ENCODE measurements at places on chromosomes 2 and 18. TPM values are rescaled to one million over a fixed set of nuclear protein-coding genes. Genes with fewer than 3 reads are reported as not detected.
A peak's percentile ranks its signal among the peaks of the same experiment; 100 is the strongest.

DNA sequence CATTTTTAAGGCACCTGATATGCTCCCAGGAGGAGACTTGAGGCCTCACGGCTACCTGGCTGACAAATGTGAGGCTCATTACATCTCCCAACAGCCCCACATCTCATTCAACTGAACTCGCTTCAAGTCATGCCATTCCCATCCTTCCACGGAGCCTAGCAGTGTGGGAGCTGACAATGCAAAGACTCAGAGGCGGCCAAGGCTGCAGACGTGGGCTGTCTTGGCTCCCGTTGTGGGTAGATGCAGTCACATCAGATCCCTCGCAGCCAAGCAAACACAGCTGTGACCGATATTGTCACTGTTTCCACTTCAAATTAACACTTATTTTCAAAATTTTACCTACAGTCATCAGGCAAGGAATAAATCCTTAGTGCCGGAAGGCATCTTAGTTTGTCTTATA lies 64.0 kb upstream of the TRIB2 start:
- no peak for DNase-seq

GRCh38 chr2:148568597-148568996 lies 76.0 kb upstream of the EPC2 start:
- DNase-seq = no peak

DNA sequence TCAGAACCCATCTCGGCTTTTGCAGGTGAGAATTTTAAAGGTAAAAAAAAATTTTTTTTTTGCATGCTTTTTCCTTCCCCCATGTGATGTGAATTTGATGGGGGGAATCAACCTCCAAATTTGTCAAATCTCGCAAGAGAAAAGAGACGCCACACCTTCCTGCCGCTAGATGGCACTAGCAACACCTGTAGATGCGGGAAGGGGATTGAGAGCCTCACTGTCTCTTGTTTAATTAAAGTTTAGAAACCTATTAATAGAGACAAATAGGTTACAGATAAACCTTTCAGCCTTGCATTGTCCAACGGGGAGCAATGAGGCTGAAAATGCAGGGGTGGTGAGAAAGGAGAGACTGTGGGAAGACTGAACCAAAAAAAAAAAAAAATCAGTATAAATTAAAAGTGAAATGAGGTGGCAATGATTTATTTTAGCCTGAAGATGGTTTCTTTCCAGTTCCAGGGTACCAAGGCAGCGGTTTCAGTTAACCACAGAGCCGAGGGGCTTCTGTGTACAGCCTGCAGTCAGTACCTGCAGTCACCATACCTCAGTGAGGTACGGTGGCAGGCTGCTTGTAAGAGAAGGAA lies 84.6 kb downstream of the NRP2 start:
- peak; percentile 22 for DNase-seq

- no peak for DNase-seq
These were observed 10.0 kb downstream of the STK25 start for GRCh38 chr2:241498115-241499070.

- DNase-seq = no peak
These were observed 12.9 kb upstream of the GEMIN6 start for GRCh38 chr2:38765149-38765548.

DNA sequence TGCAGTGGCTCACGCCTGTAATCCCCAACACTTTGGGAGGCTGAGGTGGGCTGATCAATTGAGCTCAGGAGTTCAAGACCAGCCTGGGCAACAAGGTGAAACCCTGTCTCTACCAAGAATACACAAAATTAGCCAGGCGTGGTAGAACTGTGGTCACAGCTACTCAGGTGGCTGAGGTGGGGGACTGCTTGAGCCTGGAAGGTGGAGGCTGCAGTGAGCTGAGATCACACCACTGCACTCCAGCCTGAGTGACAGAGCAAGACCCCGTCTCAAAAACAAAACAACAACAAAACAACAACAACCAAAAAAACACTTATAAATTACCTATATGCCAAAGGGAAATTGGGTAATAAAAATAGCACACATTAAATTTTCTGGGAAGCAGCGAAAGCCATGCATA lies 141.6 kb downstream of the HDAC4 start:
- no peak for DNase-seq

DNA sequence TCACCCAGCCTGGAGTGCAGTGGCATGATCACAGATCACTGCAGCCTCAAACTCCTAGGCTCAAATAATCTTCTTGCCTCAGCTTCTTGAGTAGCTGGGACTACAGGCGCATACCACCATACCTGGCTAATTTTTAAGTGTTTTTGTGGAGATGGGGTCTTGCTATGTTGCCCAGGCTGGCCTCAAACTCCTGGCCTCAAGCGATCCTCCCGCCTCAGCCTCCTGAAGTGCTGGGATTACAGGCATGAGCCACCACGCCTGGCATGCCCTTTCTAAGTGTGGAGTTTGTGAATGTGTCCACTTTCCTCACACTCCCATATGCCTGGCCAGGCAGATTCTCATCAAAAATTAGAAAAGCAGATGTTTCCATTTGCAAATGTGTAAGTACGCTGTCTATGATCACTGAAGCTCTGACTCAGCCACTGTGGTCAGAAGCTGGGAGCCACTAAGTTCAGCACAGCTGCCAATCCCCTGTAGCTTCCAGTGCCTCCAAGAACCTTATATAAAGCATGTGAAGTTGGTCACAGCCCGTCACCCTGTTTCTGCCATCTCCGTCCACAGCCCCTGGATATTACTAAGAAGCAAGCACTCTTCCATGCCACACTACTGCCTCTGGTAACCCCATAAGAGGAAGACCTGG lies 155.4 kb downstream of the FAM210A start:
- DNase-seq = no peak

DNA sequence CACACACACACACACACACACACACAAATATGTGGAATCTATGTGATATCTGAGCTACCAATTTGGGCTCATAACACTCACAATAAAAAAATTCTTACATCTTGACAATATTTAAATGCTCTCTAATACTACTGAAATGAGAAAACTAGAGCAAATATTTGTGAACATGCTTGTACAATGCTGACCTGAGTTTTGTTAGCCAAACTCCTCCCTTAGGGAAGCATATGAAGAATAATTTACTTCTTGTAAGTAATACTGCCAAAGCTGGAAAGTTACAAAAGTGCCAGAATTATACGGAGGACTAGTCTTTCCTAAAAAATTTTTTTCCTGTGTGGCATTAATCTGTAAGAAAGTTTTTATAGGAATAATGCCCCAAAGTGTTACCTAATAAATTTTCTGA lies 18.5 kb downstream of the MBD2 start:
- DNase-seq = no peak

DNA sequence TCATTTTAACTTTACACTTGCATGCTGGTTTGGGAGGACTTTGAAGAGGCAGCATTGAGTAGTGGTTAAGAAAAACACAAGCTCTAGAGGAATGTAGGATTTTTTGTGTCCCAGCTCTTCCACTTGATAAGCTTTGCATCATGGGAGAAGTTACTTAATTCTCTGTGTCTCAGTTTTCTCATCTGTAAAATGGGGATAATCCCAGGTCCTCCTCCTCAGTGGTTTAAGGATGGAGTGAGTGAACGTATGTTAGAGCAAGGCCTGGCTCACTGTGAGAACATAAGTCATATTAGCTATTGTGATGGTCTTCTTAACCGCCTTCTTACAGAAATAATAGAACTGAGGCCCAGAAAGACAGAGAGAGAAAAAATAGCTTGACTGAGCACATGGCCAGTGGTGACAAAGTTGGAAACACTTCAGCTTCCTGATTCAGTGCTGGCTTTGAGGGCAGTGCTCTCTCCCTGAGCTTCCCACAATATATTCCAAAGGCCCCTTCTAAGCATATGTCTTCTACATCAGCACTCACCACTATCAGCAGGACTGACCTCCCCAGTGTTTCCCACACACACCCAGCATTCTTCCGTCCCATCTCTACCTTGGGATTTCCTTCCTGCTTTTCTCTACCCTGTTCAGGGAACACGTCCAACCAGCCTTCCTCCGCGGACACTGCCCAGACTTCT lies 214.9 kb upstream of the TNP1 start:
- no peak for DNase-seq

- DNase-seq = no peak
These were observed 1719.2 kb upstream of the LRRTM1 start for GRCh38 chr2:82023710-82024109.

GRCh38 chr18:23230686-23231085 lies 95.4 kb downstream of the CABLES1 start:
- no peak for DNase-seq

DNA sequence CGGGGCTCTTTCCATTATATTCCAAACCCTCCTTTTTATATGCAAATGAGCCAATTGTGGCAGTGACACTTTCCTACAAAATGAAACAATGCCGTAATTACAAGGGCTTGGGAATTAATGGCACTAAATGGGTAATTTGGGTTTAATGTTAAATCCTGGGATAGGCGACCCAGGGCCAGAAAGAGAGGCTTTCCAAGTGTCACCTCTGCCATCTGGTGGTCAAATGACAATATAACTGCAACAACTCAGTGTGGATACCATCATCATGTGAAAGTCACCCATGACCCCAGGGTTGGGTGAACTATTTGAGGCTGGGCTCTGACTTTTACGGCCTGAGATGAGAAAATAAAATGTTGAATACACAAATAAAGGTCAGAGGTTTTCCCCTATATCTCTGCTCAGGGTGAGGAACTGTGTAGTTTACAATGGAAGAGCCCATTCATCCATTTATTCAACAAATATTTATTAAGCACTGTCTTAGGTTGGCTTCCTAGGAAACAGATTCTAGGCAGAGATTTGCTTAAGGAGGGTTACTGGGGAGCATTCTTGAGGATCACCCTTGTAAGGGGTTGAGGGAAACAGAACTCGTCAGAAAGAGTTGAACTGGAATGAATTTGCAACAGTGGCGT lies 13.6 kb upstream of the THADA start:
- no peak for DNase-seq

GRCh38 chr2:232463701-232464543 lies 8.0 kb downstream of the ALPI start:
- no peak for DNase-seq

DNA sequence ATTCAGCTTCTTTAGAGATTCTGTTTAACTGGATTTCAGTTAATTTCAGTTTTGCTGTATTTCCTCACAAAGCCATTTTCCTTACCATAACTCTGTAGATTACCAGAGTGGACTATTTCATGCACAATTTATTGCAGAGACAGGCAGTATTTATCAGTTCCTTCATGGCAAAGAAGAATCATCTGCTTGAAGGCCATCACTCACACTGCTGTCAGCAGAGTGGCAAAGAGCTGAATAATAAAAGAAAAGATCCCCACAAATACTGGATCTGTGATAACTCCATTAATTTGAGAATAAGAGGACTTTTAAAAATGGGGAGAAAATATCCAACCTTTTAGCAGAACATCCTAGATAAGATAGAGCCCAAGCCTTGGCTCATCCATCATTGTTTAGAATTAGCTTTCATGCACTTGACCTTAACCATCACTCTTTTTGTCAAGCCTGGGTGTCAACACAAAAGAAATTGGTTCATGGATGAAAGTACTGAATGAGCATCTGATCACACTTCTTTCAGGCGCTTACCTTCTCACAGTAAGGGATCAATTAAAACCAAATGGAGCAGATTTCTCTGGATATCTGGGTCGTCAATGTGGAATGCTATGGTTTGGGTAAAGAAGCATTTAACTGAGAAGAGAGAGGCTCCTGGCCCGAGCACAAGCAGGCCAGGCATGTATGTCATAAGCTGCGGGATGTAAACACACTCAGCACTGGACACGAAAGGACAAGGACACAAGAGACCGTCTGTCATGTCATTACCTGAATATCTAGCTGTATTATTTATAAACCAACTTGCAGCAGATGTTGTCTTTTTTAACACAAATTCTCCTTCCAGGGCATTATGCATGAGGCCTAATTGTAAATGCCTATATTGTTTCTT lies 376.2 kb downstream of the ZNF521 start:
- DNase-seq = no peak

DNA sequence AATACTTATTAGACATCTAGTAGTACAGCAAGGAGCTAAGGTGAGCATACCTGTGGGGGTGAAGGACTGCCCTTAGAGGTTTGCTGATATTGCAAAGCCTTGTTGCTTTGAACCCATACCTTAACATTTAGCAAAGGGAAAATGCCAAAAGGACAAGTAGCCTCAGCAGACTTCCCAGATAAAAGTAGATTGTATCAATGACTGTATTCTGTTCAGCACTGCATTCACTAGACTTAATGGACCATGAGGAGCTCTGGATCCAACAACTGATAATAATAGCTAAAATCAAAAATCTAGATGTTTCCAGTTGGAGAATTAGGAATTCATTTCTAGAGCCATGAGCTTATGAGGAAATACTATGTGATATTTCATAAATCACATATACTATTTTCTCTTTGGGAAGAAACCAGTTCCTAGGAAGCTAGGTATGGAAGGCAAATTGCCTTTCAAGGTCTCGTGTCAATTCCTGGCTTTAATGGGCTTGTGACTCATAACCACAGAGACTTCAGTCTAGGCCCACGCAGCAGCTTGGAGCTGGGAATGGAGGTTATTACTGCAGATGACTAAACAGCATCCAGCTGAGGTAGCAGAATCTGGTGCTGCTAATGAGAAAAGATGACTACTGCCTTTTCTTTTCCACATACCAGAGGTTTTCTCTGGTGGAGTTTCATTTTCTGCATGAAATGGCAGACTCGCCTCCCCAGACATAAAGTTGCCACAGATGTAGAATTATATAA lies 191.2 kb upstream of the NABP1 start:
- no peak for DNase-seq

GRCh38 chr2:28445448-28446258 lies 50.2 kb upstream of the PLB1 start:
- DNase-seq = no peak

DNA sequence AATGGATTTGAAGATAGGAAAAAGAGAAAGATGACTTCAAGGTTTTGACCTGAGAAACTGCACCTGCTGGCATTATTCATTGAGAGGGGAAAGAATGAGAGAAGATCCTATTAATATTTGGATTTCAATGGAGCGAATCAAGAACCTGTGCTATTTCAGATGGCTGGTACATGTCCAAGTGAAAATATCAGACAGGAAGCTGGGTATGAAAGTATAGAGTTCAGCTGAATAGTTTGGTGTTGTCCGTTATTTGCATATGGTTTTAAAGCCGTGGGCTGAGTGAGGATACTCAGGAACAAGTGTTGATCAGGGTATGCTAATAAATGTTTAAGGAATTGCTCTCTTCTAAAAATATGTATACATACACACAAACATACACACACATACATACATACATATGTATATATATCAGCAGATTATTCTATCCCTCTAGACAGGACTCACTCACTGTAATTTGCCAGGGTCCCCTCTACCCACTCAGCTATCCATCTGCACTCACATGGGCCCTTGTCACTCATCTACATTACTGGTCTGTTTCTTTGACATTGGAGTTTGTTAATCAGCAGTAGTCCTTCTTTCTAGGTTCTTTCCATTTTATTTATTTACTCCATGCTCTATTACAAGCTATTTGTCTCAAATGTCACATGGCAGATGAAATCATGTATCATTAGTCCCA lies 33.9 kb upstream of the IKZF2 start:
- no peak for DNase-seq

- DNase-seq = no peak
These were observed 21.7 kb upstream of the IHH start for GRCh38 chr2:219082332-219082958.

- DNase-seq = no peak
These were observed 25.4 kb upstream of the SCN7A start for GRCh38 chr2:166519391-166519962.

HOXD1 gene
- total RNA-seq = not detected

CCDC102B gene
- 1.2 TPM for total RNA-seq

CPO gene
- total RNA-seq = not detected

COBLL1 gene
- 0.11 TPM for total RNA-seq

TDRD15 gene
- not detected for total RNA-seq

CNRIP1 gene
- not detected for total RNA-seq

FOXD4L1 gene
- total RNA-seq = 0.14 TPM

BIN1 gene
- total RNA-seq = 48.1 TPM

ITGA4 gene
- total RNA-seq = 96.5 TPM

IWS1 gene
- 58.1 TPM for total RNA-seq

ZNF396 gene
- total RNA-seq = 0.25 TPM

UGT1A4 gene
- not detected for total RNA-seq

L3MBTL4 gene
- total RNA-seq = 0.11 TPM

Data from activated T-helper 2 cell treated with anti-CD3 and anti-CD28 coated beads, Interferon-gamma antibody, Interleukin-2, Interleukin-4, amounts not matched to agents 10 μg/mL and 5 μg/mL and 100 μg/mL, durations not matched to agents 14 hours and 24 hours and 36 hours (primary cell).